Stimulated activated CD4-positive, alpha-beta T cell treated with anti-CD3 and anti-CD28 coated beads, TNF-alpha, amount 100 ng/mL, for 48 hours (primary cell): ENCODE measurements at places on chromosomes 3 and 15.

- DNase-seq, result no peak
Measured at GRCh38 chr3:136604961-136605360, 147.2 kb downstream of the STAG1 start.

GRCh38 chr3:194067949-194068362 is 68.0 kb upstream of the HES1 start:
- no peak for DNase-seq

- no peak for DNase-seq
Measured at GRCh38 chr3:145604851-145605250, 556.1 kb downstream of the PLOD2 start.

DNA sequence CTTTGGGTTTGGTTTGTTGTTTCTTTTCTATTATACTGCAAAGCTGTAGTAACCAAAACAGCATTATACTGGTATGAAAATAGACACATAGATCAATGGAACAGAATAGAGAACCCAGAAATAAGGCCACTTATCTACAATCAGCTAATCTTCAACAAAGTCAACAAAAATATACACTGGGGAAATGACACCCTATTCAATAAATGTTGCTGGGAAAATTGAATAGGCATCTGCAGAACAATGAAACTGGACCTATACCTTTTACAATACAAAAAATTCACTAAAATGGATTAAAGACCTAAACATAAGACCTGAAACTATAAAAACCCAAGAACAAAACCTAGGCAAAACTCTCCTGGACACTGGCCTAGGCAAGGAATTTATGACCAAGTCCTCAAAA is 52.9 kb downstream of the TLNRD1 start:
- DNase-seq, result no peak

- DNase-seq, result no peak
Measured at GRCh38 chr3:193229851-193230420, 11.1 kb upstream of the PLAAT1 start.

- DNase-seq, result no peak
Measured at GRCh38 chr3:23071758-23072157, 131.4 kb upstream of the UBE2E2 start.

DNA sequence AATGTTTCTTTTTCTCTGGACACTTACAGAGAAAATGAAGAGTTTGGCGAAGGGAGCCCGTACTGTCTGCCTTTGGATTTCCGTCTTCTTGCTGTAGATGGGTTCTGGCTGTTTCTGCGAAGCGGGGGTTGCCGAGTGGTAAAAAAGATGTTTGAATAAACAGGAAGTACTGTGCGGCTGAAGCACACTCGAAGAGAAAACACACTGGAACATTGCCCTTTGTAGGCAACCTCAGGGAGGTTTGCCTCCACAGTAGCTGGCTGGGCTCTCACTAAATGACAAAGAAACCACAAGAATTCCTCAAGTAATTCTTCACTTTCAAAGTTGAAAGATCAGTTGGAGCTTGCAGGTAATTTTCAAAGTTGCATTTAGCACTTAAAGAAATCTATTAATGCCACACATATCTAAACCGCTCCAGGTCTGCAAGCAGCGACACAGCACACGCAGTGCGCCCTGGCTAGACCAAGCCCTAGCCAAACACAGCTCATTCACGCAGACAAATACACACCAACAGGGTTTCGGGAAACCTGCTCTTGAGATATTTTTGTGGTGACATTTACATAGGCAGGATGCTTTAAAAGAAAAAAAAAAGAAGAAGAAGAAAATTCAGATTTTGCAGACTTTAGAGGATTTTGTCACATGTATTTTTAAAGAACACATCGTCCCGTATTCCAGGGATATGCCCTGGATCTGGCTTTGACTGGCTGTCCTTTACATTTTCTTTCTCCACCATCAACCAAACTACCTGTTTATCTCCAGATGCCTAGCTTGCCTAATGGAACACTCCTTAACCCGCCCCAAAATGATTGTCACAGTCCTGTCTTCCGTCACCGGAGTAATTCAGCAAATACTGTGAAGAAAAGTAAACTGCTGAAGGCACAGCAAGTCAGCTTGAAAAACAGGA is 452.8 kb downstream of the FOXP1 start:
- peak; percentile 45 for DNase-seq

GRCh38 chr3:12966847-12967605 is 106.2 kb downstream of the IQSEC1 start:
- no peak for DNase-seq
